ENCODE measurements at places on chromosomes 2 and 18.

DNA sequence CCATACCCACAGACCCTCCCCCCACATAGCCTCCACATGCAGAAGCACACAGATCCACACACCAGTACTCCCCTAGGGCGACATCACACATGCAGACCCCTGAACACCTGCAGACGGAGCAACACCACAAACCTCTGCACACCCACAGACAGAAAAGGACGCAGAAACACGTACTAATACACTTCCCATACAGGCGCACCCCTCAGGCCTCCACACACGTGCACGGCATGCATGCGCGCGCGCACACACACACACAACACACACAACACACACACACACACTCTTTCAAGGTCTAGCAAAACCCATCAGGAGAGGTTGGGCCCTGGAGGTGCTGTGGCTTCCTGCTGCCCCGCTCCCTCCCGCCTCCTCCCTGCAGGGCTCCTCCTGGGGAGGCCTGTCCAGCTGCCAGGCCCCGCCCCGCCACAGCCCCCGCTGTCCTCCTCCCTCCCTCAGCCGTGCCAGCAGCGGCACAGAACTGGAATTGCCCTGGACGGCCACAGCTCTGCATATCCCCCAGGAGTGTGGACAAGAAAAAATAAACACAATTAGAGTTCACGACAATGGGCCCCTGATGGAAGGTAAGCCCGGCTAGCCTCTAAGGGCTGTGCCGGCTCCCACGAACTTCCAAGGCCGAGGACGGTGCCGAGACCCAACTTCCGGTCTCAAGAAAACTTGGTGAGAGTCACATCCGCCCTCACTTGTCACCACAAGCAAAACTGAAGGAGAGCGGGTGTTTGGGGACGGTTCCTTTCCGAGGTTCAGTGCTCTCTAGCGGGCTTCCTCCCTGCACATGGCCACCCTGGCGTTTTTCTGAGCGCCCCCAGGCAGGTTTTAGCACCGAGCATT, 6.8 kb downstream of the ZFP36L2 start:
- DNase-seq = peak; percentile 93

- peak; percentile 90 for DNase-seq
These were observed 131.0 kb downstream of the NFATC1 start for GRCh38 chr18:79526468-79527460.

- DNase-seq = no peak
These were observed 79.0 kb downstream of the TTC21B start for GRCh38 chr2:165874445-165875039.

DNA sequence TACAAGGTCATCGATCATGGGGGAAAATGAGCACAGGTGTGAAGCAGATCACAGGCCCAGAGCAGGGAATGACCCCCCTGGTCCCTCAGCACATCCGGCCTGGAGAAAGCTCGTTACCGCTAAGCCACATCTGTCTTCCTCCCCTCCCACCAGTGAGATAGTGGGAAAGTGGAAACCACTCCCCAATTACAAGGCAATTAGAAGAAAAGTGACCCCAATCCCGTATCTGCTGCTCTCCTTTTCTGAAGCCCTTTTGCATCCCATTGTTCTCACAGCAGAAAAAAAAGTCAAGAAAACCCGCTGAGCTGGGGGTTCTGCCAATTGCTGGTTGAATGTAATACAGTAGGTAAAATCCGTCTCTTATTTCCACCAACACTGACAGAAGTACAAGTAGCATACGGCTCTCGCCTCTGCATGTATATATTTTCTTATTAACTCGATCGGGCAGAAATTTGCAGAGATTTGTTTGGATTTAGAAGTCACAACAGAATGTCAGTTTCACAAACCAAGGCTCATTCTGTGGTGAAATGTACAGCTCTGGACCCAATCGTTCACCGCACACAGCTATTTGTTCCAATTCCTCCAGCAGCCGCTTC, 287.0 kb downstream of the TCF4 start:
- DNase-seq = no peak

GRCh38 chr2:83068714-83069113, 1390.4 kb downstream of the SUCLG1 start:
- DNase-seq = no peak

DNA sequence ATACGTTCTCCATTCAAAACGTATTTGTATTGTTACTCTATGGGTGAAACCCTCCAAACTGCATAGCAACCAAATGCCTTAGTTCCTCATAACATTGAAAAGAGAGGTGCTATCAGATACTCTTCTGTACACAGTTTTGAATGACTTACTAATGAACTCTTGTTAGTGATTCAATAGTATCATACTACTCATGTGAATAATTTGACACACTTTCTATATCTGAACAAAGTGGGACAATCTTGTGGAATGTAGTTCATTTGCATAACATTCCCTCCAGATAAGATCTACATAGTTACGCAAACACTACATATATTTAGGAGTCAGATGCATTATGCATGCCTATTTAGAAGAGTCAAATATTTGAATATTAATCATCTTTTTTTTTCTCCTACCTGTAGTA, 232.0 kb upstream of the NRXN1 start:
- no peak for DNase-seq

DNA sequence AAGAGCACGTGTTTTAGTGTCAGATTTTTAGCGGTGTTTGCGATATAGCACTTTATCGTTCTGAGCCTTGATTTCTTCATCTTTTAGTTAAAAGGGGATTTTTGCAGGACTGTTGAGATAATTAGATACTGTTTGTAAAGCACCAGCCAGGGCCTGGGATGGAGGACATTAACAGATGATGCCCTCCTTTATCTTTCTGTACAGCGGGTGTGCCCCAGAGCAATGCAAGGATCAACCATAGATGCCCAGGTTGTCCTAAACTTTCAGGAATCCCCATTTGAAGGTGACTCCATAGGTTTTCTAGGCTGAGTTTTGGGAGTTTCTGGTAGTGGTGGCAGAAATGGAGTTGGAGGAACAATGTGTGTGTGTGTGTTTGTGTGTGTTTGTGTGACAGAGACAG, 97.0 kb upstream of the SPRED2 start:
- DNase-seq = no peak

GRCh38 chr18:34738175-34738894, 28.2 kb downstream of the DTNA start:
- DNase-seq = no peak

DNA sequence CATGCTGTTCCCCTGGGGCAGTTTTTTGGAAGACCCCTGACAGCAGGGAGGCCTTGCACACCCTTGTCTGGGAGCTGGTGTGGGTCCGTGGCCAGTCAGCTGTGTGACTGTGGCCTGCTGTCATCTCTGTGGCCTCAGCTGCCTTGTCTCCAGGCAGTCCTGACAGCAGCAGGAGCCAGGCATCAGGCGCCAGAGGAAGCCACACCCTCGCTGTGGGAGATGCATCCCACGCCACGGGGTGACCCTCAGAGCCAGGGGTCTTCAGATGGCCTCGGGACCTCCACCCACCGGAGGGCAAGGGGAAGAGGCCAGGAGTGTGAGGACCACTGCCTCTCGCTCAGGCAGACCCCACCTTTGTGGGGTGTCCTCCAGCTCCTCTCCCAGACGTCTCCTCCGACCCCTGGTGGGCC, 5.0 kb downstream of the BOK start:
- no peak for DNase-seq

DNA sequence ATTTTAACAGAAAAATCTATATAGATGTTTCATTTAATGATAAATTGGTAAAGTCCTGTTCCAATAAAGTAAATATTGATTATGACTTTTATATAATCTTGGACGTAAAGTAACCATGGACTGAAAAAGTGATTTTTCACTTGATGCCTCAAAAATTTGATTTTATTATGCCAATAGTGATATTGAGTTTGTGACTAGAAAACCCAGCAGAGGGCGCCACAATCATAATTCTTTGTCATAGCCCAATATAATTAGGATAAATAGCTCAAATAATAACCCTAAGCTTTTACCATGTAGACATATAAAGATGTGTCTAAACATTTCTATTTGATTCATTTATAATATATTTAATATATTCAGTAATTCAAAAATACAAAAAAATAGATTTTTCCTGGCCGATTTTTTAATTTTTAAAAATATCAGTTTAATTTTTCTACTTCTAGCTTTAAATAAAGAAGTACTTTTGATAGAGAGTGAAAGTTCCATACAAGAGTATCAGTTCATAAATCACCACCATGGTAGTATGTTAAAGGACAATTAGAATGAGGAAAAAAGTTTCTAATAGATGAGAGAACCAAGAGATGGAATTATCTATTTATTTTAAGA, 30.7 kb downstream of the CAMKMT start:
- no peak for DNase-seq

DNA sequence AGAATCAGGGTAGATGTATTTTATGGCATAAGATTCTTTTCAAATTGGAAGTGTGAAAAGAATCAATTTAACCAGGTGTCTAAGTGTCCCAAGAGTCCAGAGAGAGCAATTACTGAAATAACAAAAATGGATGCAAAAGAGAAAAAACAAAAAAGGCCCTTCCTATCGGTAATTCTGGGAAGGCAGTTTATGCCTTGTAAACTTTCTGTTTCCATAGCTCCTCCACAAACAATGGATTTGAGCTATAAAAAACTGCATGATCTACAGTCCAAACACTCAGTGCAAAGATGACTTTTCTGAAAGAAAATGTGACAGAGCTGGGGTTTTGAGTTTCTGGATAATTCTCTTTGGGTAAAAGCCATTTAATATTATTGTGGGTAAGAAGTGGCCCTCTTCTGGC, 366.1 kb downstream of the EN1 start:
- DNase-seq = no peak

- no peak for DNase-seq
These were observed 213.3 kb downstream of the ACKR3 start for GRCh38 chr2:236782938-236783337.

- no peak for DNase-seq
These were observed 263.2 kb downstream of the EXOC6B start for GRCh38 chr2:72562451-72563153.

GRCh38 chr2:40148334-40148733, 303.6 kb downstream of the SLC8A1 start:
- DNase-seq = no peak

GRCh38 chr18:7958897-7959146, 391.7 kb downstream of the PTPRM start:
- DNase-seq = no peak

DNA sequence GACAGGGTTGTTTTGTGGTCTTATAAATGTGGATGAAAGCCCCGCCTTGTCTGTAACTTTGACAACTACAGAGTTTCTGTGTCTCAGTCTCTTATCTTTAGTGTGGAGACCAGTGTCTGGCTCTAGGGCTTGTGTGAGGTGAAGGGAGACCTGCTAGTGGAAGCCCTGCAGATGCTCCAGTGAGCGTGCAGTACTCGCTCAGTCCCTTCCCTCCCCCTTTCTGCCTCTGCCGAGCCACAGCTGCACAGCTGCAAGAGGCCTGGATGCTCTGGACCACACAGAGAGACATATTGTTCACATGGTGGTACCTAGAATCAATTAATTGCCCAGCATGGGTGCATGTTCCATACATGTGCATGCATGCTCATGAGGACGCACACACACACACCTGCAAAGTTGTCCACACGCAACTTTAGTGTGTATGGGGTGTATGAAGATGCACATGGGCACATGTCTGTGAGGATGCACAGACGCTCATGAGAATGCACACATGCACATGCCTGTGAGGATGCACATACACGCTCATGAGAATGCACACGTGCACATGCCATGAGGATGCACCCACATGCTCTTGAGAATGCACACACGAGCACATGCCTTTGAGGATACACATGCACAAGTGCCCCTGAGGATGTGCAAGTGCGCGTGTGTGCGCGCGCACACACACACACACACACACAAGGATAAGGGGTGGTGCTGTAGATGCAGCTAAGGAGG, 282.1 kb upstream of the HS6ST1 start:
- peak; percentile 79 for DNase-seq

DNA sequence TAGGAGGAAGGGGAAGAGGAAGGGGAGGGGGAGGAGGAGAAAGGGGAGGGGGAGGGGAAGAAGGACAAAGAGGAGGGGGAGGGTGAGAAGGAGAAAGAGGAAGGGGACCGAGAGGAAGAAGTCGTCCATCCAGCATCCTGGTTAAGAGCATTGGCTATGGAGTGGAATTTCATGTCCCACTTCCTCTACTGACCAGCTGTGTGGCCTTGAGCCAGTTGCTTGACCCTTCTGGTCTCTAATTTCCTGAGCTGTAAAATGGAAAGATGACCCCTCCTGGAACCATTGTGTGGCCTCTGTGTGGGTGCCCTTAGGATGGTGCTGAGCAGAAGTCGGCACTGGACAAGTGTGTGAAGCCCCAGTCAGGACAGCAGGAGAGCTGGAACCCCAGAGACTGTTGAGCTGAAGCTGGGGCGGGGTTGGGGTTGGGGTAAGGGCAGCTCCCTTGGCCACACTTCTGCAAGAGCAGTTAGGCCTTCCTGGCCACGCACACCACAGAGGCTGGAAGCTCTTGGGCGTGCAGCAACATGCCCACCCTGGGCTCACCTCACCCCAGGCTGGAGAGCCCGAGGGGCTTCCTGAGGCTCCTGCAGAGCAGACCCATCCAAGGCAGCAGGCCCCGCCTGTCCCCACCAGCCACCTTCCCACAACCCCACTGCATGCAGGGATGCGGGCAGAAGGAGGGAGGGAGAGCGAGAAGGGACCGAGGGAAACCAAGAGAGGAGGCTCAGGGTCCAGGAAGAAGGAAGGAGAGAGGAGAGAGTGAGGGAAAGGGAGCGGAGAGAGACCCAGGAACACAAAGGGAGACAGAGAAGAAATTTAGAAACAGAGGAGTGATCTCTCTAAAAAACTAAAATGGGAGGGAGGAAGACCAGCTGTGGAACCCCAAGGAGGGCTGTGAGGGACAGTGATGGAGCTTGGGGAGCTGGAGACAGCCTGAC, 16.2 kb downstream of the ADRA2B start:
- DNase-seq = no peak

DNA sequence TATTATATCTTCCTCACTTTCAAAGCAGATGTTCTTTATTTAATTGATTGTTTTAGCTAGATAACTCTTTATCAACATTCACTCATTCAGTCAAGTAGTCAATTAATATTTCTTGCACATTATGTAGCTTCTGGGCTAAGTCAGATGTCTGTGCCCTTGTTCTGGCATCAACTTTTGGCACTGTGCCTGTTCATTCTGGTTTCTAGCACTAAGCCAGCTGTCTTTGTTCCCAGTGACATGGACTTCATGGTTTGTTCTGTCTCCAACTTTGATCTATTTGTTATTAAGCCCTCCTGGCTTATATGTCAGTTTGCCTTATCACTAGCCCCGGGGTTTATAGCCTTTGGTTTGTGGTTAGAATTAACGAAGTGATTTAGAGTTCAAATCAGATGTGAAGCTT, 247.9 kb upstream of the SYT4 start:
- DNase-seq = no peak

DNA sequence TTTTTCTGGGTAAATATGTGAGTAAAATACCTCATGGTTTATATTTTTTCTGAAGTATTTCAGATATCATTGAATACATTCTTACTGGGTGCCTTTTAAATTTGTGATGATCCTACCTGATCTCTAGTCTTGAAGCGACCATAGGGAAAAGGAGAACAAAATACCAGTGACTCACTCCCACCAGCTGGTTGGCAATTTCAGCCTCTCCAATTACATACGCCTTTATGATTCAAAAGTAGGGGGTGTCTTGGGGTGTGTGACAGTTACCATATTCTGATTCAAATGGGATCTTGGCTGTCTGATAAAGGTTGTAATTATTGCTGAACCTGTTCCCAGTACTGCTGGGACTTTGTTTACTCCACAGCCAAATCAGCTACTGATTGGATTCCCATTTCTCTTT, 175.9 kb upstream of the NXPH2 start:
- no peak for DNase-seq
